ENCODE measurements at places on chromosomes 1 and 21. TPM values are rescaled to one million over a fixed set of nuclear protein-coding genes. Genes with fewer than 3 reads are reported as not detected.

Gene FAM110D
- 0.93 TPM for total RNA-seq

DNA sequence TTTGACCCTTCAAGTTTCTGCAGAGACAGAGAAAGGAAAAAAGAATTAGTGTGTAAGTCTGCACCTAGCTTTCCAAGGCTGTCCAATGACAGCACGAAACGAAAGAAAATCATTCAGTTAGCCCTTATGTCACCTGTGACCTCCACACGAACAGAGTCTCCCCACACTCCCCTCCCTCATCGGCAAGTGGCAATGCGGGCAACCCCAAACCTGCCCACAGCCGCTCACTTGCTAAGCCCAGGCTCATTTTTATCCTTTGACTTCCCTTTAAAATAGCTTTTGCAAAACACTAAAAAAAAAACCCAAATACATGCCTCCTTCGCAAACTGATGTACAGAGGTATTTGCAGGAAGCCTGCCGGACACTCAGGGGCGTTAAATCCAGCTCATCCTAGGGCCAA, 10.3 kb downstream of the RCC2 start:
- ATAC-seq: no peak

Gene RUNX1
- total RNA-seq: 0.46 TPM

DNA sequence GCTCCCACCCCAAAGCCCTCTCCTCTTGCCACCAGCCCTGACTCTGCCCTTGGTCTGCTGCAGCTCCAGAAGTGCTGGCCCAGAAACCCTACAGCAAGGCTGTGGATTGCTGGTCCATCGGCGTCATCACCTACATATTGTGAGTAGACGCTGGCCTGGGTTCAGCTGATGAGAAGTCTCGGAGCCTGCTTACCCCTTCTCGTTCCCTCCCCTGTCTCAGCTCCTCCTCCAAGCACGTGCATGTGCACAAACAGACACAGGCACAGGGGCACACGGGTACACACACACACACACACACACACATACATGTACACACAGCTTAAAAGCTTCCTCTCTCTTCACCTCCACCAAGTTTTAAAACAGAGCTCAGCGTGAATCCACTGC, 24.3 kb downstream of the CAMK1G start:
- peak; percentile 29 for ATAC-seq

DNA sequence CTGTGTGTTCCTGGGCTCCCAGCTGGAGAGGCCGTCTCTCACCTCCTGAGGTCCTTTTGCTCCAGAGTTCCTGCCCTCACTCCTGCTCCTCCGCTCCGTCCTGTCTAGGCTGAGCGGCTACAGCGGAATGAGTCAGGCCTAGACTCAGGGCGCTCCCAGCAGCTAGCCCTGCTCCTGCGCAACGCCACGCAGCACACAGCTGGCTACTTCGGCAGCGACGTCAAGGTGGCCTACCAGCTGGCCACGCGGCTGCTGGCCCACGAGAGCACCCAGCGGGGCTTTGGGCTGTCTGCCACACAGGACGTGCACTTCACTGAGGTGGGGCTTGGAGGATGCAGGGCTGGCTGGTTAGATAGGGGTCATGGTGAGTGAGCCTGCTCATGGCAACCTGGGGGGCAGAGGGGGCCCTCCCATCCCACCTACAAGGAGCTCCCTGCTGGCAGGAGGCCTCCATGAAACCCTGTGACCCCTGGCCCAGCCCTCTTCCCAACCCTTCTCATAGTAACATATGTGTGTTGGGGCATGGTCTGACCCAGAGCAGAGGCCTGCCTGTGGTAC, 15.1 kb downstream of the PSRC1 start:
- ATAC-seq: no peak

Gene CTPS1
- 40.1 TPM for total RNA-seq

Gene KCNA3
- total RNA-seq: 0.10 TPM

GRCh38 chr1:34131396-34132160, 33.5 kb downstream of the CSMD2 start:
- ATAC-seq: no peak

Gene PCP4
- not detected for total RNA-seq

- ATAC-seq: no peak
These were observed 273.1 kb upstream of the PROX1 start for GRCh38 chr1:213714645-213715044.

DNA sequence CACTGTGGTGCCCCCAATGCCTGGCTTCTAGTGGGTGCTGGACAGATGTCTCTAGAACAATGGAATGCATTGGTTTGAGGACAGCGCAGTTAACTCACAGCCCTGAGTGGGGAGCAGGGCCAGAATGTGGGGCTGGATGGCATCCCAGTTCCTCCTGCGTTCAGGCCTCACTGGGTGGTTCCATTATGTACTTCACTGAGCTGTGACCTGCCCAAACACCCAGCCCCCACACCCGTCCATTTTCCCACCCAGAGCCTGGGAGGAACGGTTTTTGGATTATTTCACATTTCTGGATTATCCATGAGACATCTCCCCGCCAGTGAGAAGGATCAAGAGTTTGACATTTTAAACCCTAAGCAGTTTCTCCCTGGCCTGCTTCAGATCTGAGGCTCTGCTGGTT, 55.3 kb upstream of the WASF2 start:
- no peak for ATAC-seq

DNA sequence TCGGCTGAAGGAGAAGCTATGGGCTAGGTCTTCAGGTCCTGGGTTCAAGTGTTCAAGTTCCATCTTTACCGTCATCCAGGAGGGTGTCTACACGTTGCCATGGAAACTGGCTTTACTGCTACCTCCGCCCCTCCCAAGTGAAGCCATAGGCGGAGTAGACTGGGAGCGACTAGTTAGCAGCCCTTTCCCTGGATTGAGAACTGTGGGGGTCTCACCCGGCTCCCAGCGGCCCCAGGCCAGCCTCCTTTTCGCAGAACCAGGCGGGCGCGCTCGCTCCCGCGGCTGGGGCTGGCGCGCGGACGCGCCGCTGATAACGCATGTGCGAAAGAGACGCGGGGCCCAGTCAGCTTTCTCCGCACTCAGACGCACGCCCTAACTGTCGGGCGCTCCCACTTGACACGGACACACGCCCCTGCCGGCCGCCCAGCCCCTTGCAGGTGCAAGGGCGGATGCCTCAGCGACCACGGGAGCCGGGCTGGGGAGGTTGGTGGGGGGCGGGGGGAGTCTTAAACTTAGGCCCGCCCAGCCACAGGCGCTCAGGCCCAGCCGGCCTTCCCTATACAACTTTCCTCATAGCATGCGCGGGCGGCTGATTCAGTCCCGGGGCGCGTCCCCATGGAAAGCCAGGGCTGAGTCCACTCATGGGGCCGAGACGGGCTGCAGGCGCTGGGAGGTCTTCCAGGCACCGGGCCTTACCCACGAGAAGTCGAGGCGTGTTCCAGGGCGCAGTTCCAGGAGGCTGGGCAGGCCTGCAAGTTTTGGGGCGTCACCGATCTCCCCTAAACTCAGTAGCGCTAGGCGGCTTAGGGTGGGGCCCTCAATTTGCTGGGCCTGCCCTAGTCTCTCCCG, 7.4 kb downstream of the EFNA4 start:
- peak; percentile 81 for ATAC-seq

GRCh38 chr1:208362011-208362410, 117.8 kb upstream of the PLXNA2 start:
- ATAC-seq: no peak

Gene LYPD8
- not detected for total RNA-seq

DNA sequence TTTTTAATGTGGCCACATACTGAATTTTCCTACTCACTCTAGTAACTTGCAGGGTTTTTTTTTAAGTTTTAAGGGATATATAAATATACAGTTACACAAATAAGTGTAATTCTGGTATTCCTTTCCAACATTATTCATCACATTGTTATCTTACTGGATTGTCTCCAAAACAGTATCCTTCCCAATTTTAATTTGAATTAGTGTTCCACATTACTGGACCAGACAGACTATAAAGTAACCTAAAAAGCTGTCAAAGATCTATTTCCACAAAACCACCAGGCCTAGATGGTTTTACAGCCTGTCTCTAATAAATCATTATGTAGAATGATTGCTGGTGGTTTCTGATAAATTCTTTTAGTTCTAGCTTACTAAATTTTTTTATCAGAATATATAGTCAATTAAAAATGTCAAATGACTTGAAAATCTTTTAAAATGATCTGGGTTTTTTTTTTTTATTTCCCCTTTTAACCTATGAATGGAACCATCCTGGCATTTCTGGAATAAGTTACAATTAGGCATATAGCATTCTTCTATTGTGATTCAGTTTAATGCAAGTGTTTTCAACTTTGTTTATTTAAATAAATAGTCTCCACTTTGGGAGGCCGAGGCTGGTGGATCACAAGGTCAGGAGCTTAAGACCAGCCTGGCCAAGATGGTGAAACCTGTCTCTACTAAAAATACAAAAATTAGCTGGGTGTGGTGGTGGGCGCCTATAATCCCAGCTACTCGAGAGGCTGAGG, 59.3 kb downstream of the PACC1 start:
- no peak for ATAC-seq

- ATAC-seq: no peak
These were observed 179.4 kb downstream of the RHOU start for GRCh38 chr1:228914700-228915099.

DNA sequence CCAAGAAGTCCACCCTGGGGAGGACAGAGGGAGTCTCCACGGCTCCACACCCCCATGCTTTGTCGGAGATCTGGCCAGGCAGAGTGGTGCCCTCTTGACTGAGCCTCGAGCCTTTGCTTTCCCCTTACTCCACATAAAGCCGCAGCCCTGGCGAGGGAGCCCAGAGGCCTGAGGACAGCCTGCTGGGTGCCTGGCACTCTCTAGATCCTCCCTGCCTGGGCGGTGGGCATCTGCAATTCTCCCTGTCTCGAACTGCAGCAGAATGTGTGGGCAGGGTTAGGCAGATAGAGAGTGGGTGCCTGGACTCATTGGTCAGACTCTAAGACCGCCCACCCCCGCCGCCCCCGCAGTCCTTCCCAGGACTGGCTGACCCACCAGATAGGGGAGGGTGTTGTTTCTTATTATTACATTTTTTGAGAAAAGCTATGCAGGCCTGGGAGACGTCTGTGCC, 13.9 kb downstream of the EPHX1 start:
- no peak for ATAC-seq

Gene SDE2
- total RNA-seq: 22.8 TPM

DNA sequence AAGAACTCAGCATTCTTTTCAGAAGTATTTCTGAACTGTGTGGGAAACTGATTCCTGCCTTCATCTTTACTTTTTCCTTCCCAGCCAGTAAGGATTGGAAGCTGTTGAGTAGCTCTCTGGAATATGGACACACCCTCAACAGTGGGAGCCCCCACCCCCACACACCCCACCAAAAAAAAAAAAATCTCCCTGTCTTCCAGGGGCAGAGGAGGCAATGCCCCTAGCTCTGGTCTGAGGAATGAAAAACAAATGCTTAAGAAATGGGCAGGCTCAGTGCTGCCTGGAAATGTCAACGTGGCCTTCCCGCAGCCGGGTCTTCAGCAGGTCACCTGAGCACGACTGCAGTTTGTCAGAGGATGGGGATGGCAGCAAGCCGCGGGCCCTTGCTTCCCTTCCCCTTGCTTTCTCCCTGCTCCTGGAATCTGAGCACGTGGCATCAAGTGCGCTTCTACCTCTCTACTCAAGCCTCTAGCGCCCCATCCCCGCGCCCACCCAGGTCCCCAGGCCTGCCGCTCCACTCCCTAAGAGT, 479 bp downstream of the RGS16 start:
- ATAC-seq: peak; percentile 51

Gene TSSK3
- total RNA-seq: 5.0 TPM

GRCh38 chr1:156052862-156053767, 483 bp downstream of the UBQLN4 start:
- peak; percentile 58 for ATAC-seq

Gene MEX3A
- total RNA-seq: 17.9 TPM

GRCh38 chr1:166730299-166730888, 108.9 kb upstream of the POGK start:
- no peak for ATAC-seq

DNA sequence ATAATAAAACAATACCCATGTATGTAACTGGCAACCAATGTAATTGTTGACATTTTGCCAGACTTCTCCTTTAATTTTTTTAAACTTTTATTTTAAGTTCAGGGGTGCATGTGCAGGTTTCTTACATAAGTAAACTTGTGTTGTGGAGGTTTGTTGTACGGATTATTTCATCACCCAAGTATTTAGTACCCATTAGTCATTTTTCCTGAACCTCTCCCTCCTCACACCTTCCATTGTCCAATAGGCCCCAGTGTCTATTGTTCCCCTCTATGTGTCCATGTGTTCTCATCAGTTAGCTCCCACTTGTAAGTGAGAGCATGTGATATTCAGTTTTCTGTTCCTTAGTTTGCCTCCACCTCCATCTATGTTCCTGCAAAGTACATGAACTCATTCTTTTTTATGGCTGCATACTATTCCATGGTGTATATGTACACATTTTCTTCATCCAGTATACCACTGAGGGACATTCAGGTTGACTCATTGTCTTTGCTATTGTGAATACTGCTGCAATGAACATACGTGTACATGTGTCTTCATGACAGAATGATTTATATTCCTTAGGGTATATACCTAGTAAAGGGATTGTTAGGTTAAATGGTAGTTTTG, 6.7 kb downstream of the DEPDC1 start:
- no peak for ATAC-seq

Gene ZBTB8B
- 0.14 TPM for total RNA-seq

Gene BACE2
- total RNA-seq: 3.5 TPM

DNA sequence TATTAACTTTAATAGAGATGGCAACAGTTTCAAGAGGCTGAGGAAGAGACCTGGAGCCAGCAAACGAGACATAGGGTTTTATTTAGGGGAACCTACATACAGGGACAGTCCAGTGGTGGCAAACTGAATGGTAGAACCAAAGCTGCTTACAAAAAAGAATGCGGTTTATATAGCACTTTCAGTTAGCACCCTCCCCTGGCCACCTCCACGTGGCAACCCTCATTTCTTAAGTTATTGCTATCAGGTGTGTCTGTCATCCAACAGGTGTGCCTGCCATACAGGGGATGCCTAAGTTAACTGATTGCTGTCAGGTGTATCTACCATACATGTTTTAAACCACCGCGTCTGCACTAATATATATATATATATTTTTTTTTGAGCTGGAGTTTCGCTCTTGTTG, 129.2 kb upstream of the DUSP10 start:
- no peak for ATAC-seq

DNA sequence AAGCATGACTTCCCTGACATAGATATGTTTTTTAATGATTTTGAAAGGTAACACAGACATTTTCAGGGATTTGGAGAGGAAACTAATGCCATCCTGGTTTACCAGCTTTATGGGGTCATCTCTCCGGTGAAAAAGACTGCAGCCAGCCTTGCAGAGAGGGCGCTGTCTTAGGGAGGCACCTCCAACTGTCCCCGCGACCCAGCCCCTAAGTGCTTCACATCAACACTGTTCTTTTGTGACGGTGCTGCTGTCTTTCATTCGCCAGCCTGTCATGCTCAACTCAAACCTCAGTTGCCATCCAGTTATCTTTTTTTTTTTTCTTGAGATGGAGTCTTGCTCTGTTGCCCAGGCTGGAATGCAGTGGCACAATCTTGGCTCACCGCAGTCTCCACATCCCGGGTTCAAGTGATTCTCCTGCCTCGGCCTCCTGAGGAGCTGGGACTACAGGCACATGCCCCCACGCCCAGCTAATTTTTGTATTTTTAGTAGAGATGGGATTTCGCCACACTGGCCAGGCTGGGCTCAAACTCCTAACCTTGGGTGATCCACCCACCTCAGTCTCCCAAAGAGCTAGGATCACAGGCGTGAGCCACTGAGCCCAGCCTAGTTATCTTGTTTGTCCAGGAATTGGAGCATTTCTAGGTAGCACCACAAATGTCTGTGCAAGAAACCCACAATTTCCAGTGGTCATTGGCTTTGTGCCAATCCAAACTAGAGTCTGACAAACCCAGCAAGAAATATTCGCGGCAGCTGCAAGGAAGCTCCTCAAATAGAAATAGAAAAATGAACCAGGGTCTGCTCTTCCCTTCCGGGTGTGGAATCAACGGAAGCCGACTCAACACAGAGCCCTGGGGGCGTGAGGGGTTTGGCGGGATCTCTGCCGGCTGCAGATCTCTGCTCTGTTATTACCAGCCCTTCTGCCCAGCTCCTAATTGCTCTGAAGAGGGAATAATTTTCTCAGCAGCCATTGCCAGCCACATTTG, 24.2 kb downstream of the PDE9A start:
- no peak for ATAC-seq
